ENCODE measurements at places on chromosomes 3 and 15. TPM values are rescaled to one million over a fixed set of nuclear protein-coding genes. Genes with fewer than 3 reads are reported as not detected.
A peak's percentile ranks its signal among the peaks of the same experiment; 100 is the strongest.

- DNase-seq, result no peak
These were observed 459.4 kb upstream of the TPRG1 start for GRCh38 chr3:188712248-188712924.

DNA sequence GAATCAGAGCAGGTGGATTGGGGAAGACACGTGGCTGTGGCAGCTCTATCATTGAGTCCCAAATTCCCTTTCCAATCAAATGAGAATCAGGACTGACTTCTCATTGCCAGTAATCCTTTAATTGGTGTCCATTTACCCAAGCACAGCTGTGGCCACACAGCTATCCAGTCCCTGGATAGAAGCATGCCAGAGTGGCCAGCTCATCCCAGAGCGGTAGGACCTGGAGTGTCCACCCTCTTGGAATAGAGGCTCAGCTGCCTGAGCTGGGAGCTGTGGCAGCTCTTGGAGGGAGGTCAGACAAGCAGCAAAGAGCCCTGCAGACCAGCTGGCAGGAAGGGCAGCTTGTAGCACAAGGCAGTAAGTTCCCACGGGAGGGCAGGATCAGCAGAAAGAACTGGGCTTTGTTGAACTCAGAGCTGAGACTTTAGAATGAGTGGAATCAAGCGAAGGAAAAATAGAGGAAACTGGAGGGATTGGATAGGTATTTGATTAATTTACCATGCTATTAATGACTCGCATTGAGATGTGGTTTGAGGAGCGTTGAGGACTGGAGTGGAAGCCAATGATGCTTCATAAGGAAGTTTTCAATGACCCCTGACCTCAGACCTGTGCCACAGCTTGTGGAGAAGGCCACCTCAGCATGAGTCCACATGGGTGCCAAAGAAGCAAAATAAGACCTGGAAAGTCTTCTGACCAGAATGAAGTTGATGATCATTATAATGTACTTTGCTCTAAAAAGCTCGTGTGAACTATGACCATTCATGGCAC lies 6.9 kb upstream of the ALPK3 start:
- peak; percentile 22 for DNase-seq

DNA sequence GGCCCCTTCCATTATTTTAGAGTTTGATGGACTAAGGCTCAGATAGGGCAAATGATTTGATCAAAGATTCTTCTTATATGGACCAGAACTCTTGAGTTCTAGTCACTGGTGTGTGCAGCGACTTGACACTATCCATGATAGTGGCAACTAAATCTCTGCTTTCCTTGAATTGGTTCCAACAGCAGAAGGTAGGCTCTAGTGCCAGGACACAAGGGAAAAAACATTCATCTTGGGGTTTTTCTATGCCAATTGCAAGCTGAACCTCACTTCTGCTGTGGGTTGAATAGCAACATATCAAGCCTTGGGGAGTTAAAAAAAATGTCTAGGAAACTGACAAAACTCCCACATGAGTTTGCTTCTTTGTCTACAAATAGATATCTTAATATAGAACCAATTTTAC lies 35.1 kb downstream of the CTXND1 start:
- DNase-seq, result no peak

DNA sequence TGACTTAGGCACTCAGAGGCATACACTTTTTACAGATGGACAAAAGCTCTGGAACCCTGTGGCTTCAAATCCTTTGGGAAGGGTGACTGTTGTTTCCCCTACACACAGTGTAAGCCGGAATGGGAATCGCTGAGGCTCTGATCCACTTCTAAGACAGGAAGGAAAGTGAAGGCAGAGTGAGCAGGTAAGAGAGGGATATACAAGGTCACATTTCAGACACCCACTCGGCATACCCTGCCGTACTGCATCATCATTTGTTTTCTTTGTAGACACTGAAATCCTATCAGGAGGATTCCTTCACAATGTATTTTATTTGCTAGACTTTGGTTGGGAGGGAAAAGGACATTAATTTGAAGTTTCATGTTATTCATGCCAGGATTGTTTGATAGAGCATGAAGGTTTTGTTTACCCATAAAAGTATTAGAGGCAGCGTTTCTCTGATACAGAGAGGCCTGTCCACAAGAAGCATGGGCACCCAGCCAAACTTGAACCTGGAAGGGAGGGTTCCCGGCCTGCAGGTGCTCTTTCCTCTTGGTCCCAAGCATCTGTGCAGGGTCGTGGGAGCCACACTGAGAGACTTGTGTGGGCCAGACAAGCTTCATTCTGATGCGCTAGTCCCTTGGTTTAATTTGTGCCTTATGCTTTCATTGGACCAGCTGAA lies 21.9 kb upstream of the POLR2M start:
- DNase-seq, result no peak

GRCh38 chr15:71800835-71801745 lies 9.3 kb upstream of the NR2E3 start:
- peak; percentile 71 for DNase-seq

SPTSSB gene
- not detected for total RNA-seq
